Right kidney (tissue), 9 donors: ENCODE measurements at places on chromosomes 7 and 10.

- DNase-seq, result no peak
Measured at GRCh38 chr10:63699785-63700613, 178.8 kb downstream of the REEP3 start.

DNA sequence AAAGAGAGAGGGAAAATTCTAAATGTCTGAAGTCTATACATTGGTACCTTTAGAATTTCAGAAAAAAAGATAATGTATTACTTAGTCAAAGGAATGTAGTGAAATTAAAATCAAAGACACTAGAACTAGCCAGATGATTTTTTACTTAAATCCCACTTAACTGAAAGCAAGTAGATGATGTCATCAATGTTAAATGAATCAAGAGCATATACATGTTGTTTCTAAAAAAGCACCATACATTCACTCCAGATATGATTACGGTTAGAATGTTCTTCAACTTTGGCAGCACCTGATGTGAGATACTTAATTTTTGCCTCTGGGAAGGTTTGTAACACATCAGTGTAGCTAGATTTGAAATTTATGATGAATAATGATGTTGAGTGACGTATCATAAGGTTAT is 576.7 kb upstream of the CNTNAP2 start:
- DNase-seq, result no peak

DNA sequence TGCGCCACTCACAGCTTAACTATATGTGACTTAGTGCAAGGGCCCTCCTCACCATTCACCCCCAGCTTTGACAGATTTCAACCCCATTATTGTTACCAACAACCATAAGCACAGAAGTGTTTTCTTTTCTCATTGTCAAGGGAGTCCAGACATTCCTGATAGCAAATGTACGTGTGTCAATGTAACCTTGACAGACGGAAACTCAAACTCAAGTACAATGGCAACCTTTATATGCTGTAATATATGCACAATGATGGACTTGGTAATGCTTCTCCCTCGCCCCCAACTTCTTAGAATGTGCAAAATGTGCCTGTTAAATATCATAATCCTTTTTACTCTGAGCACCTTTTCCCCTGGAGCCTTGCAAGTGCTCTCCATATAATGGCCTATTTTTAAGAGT is 34.7 kb downstream of the CYCS start:
- no peak for DNase-seq

DNA sequence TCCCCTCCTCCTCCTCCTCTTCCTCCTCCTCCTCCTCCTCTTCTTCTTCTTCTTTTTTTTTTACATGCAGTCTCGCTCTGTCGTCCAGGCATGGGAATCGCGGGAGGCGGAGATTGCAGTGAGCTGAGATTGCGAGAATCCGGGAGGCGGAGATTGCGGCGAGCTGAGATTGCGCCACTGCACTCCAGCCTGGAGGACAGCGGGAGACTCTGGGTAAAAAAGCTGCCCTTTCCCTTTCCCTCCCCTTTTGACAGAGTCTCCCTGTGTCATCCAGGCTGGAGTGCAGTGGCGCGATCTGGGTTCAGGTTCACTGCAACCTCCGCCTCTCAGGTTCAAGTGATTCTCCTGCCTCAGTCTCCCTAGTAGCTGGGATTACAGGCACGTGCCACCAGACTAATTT is 168.1 kb upstream of the MALRD1 start:
- no peak for DNase-seq

GRCh38 chr7:130804220-130804619 is 70.2 kb upstream of the KLF14 start:
- DNase-seq, result no peak

DNA sequence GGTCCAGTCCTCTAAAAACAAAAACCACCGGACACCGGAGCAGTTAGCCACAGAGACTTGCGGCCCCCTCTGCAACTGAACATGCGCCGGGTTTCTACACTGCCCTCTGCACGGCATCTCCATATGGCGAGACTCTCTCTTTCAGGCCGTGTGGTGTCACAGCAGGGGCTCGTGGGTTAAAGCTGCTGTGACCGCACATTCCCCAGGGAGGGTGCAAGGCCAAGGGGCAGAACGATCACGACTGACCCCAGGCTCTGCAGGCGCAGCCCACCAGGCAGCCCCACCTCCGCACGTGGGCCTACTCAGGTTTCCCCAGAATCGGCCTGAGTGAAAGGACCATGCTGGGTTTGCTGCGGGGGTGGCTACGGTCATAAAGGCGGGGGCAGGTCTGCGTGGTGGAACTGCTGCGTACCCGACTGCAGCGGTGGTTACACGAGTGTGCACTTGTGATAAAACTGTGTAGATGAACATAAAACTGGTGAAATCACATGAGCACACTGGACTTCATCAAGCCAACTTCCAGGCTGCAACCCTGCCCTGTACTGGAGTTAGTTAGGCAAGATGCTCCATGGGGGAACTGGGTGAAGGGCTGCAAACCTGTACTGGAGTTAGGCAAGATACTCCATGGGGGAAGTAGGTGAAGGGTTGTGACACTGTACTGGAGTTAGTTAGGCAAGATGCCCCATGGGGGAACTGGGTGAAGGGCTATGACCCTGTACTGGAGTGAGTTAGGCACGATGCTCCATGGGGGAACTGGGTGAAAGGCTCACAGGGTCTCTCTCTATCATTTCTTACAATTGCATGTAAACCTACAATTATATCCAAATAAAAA is 81.4 kb upstream of the PPP2R2D start:
- no peak for DNase-seq

- no peak for DNase-seq
Measured at GRCh38 chr7:68688416-68689086, 909.7 kb upstream of the AUTS2 start.

DNA sequence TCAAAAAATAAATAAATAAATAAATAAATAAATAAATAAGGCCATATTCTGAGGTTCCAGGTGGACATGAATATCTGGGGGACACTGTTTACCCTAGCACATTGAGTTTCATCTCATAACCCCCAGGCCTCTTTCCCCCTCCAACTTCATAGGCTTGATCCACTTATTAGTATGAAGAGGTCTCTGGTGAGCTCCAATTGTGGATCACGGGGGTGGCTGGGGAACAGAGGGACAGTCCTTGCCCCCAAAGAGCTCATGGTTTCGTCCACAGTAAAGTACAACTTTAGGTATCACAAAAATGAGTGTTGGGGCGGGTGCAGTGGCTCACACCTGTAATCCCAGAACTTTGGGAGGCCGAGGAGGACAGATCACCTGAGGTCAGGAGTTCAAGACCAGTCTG is 93.4 kb upstream of the TNRC18 start:
- DNase-seq, result no peak

- no peak for DNase-seq
Measured at GRCh38 chr7:158945519-158945918, 89.2 kb downstream of the DYNC2I1 start.
